Fibroblast of the conjunctiva (primary cell): ENCODE measurements at places on chromosomes 11 and 22.
A peak's percentile ranks its signal among the peaks of the same experiment; 100 is the strongest.

DNA sequence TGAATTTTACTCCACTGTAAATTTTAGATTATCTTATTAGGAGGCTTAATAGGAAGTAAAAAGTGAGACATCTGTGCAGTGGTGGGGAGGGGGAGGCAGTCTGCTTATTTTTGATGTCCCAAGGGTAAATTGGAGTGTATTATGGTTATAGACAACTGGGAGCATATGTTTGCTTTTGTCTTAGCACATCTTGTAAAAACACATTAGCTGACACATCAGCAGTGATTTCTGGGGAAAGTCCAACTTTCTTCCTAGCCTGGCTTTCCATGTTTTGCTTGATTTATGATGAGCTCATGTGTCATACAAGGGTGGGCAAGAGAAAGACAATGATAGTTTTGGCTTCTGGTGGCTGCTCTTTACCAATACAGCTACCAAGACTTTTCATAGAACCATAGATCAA, 4.0 kb downstream of the ANO3 start:
- DNase-seq = peak; percentile 13

DNA sequence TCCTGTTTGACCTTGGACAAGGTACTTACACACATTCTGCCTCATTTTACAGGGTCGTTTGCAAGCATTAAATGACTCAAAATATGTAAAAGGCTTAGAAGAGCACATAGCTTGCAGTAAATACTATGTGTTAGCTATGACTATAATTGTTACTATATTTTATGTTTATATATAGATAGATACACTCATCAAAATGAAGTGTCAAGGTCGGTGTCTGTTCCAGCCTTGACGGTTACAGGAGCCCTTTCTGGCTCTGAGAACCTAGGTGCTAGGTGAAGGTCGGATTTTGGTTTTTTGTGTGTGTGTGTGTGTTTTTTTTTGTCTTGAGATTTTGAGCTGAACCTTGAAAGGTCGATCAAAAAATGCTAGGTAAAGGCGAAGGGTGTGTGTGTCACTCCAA, 24.5 kb upstream of the LIMK2 start:
- DNase-seq = no peak

GRCh38 chr11:24239930-24240329, 256.9 kb upstream of the LUZP2 start:
- no peak for DNase-seq

GRCh38 chr22:30161051-30161469, 80.8 kb downstream of the HORMAD2 start:
- no peak for DNase-seq

GRCh38 chr22:37894939-37895670, 11.0 kb upstream of the MICALL1 start:
- DNase-seq = no peak

- no peak for DNase-seq
These were observed 20.8 kb downstream of the XRCC6 start for GRCh38 chr22:41641854-41642253.

DNA sequence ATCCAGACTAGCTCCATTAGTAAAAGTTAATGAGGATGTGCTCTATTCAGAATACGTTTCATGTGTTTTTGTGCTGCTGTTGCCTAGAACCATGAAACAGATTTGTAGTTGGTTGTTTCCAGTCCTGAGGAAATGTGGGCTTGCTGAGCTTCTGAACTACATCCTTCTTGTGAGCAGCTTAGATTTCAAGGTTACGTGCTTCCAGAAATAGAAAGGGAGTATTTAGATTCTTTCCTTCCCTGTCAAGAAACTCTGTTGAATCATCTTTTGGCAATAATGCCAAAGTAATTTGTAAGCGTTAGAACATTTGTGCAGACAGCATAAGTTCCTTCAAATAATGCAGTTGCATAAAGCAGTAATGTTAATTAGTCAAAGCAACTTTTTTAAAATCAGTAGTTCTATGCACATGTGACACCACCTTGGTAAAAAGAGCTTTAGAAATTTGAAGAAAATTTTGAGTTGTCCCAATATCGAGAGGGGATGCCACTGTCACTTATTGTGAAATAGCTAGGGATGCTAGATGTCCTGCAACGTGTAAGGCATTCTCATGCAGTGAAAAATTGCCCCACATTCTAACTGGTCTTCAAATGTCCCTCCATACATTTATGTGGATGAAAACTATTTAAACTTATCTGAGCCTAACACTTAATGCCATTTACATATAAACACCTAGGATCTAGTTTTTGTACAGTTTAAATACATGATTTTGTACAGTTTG, 169.6 kb downstream of the ETS1 start:
- peak; percentile 79 for DNase-seq
